CD4-positive, alpha-beta T cell treated with Interleukin-12 subunit alpha and Interleukin-12 subunit beta, for 1 hour (primary cell): ENCODE measurements at places on chromosomes 2 and 18.
A peak's percentile ranks its signal among the peaks of the same experiment; 100 is the strongest.

DNA sequence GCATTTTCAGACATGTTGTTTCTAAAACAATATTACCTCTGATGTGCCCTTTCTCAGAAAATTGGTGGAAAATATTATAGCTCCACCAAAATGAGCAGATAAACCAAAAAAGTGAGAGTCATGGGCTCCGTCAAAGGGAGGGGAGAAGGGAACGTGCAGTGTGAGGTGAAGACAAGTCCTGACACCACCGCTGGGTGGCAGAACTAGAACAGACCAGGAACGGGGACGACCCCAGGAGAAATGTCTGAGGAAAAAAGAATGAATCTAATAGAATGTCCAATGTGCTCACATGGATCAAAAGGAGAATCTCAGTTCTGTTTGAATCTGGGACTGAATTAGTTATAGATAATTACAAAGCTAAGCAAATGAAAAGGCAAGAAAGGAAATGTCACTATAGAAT, 22.6 kb upstream of the BCL2 start:
- DNase-seq, result peak; percentile 44

DNA sequence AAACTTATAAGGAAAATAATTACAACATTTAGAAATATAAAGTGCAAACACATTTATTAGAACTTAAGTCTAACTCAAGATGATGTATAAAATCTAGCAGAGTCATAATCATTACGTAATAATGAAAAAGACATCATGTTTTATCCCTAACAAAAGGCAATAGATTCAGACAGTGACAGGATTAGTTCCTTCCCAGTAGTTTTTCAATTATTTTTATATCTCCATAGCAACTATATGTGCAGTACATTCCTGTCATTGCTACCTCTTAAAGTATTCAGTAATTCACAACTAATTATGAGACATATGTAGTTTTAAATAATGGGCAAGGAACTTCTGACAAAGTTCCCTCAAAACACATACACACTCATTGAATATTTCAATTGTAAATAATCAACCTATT, 687.9 kb downstream of the CCDC85A start:
- DNase-seq, result no peak

DNA sequence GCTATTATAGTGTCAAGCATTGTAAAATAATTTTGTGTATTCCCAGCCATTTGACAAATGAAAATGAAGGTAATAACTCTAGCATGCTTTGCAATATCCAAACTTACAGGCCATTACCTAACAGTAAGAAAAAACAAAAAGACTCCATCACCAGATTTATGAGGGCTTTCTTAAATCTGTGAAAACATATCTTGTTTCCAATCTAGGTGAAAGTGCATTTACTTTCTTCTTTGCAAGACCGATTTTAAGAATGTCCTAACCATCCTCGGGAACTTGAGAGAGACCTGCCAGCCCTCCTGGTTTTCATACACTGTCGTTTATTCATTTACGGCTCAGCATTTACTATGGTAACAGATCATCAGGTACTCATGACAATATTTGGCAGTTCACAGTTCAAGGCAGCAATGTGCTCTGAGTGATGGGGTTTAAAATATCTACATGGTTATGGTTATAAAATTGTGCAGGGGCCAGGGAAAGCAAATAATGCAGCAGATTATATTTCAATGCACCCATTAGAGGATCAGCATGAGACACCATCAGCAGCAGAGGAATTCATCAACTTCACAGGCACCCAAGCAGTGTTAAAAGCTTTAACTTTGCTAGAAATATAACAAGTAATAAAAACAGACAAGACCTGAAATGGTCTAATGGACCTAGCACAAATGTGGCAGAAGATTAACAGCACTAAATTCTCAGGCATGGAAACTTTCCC, 34.4 kb upstream of the PARD3B start:
- DNase-seq, result no peak

DNA sequence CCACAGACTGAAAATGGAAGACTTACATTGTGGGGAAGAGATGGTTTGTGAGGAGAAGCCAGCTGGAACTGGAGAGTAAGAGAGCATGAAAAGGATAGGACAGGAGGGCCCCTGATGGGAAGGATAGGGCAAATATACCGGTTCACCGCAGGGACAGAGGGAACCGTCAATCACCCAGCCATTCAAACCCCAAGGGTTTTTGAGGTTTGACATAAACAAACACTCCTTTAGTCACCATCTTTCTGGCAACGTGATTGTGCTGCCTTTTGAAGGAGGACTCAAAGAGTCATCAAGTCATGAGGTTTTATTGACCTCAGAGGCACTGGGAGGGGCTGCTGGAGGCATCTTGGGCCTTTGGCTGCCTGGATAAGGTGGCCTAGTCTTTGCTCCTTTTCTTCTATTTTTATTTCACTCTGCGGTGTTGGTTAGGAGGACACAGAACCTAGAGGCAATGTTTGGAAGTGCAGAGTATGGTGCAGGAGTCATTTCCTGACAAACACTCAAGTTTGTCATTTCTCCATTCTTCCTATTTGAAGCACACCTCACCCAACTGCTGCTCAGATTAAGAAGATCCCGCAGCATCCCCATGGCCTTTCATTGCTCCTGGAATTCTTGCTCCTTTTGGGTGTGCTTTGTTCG, 487.3 kb upstream of the SPRED2 start:
- no peak for DNase-seq

DNA sequence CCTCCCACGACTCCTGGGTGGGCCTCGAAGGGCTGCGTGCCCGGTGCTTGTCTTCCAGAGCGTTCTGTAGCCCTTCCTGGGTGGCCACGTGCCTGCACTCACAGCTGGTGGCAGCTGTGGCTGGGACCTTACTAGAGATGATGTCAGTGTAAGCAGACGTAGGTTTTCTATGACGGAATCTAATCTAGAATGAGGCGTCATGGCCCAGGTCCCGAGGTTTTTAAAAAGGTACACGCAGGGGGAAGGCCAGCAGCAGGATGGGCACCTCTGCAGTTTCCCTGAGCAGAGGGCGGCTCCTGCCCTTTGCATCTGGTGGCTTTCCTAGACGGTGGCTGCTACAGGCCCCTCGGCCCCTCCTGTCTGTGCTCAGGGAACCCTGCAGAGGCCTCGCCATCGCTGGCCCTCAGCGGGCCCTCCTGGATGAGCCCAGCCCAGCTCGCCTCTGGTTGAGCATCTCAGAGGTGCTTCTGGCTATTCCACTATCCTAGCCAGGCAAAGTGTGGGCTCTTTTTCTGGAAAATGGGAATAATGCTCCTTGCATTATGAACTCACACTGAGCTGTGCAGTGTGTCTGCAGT, 49.6 kb upstream of the PXDN start:
- DNase-seq, result no peak

GRCh38 chr2:136072621-136073020, 45.3 kb downstream of the CXCR4 start:
- no peak for DNase-seq

DNA sequence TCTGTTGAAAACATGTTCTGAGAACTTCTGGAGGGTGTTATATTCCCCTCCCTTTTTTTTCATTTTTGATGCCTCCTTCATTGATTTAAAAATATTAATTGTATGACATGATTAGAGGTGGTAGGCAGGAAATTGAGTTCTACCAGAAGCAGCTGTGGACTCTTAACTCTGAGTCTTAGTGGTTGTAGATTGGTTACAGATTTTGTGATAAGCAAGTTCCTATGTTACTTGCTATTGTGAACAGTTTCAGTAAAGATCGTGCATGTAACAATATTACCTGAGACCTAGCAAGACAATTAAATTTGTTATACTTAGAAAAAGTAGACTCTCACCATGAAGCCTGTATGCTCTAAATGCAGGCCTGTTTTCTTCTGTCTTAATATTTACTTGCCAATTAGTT, 88.1 kb downstream of the PRPF40A start:
- DNase-seq, result no peak

DNA sequence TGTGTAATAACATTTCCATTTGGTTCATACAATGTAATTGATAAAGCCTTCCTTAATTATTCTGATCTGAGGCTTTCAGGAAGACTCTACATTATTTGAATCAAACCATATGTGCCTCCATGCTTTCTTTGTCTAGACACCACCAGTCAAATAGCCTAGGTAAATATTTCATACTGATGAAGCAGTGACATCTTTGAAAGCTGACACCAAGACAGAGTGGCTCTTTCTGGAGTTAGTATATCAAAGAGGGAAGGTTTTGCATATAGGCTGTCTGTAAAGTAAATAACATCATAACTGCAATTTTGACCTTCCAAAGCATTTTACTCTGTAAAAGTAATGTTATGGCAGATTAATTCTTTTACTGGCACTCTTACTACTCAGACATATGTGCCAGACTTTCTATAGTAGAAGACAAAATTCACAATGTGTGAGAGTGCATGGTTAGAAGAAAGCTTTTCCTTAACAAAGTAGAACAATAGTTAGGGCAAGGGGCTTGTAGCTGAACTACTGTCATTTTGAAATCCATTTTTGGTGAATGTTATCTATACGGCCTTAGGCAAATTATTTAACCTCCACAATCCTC, 177.3 kb downstream of the ERBB4 start:
- no peak for DNase-seq

DNA sequence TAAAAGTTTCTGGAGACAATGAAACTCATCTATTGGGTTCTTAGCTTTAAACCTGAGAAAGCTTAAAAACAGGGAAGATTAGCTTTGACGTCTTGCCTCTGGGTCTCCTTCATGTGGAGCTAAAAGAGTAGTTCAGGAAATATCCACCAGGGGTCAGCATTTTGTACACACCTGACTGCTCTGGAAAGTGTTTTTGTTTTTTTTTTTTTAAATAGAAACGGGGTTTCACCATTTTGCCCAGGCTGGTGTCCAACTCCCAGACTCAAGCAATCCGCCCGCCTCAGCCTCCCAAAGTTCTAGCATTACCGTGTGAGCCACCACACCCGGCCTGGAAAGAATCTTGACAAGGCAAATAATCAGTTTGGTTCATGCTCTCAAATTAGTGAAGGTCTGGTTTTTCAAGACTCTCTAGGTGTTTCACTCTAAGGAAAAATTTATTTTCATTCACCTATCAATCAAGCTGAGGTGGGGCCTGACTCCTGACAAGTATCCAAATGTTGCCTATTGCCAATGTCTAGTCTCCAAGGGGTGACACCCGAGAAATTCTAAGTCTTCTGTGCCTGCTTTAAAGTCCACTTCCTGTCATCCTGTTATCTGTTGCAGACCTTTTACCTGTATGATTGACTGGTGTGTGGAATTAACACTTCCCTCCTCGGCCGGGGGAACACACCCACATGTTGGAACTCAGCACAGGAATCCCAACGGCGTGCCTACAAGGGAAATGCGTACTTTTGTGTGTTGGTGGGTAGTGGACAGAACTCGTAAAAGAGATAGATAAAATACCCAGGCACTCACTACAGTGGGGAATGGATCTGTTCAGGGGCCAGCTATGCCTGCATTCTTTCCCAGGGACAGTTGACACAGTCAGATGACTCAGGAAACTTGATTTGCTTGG, 11.3 kb downstream of the IL1RN start:
- DNase-seq, result peak; percentile 86

DNA sequence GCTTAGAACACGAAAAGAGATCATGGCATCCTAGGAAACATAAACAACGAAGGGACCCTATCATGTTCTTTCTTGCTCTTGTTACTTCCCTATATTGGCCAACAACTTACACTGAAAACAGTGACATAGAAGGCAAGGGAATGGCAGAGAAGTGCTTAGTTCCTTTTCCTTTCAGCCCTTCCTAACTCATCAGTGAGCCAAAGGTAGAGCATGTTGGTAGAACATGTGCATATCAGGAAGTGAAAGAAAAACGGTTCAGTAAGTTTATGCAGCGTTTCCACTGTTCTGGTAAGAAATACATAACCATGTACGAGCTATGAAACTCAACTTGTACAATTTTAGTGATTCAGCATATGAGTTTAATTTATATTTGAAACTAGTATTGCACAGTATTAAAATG, 21.7 kb downstream of the AKAIN1 start:
- no peak for DNase-seq

GRCh38 chr2:101718993-101719571, 21.6 kb downstream of the MAP4K4 start:
- peak; percentile 62 for DNase-seq
